ENCODE measurements at places on chromosomes 2 and 18.

GRCh38 chr18:47898696-47899095 is 31.8 kb downstream of the SMAD2 start:
- DNase-seq, result no peak

DNA sequence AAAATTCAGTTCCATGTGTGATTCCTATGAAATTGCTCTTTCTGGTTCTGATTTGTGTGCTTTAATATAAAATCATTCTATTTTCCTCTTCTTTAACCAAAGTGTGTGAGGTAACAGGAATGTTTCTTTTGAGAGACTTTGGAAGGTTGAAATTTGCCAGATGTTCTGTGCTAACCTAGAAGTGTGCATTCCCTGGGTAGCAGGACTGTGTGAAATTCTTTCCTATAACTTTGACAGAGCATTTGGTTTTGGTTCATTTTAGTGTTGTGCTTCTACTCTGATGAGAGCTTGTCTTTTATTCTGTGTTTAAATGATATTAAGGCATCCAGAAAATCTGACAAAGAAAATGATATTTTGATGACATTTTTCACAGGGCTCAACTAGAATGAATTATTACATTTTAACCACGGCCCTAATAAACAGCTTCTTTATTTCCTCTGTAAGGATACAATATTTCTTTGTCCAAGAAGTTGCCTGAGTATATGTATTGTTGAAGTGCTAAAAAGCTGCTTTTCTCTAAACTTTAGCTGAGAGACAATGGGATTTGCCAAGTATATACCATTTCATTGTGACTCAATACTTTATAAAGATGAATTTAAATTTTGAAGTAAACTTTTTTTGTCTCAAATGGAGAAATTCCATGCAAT is 34.7 kb upstream of the DLX1 start:
- DNase-seq, result no peak

DNA sequence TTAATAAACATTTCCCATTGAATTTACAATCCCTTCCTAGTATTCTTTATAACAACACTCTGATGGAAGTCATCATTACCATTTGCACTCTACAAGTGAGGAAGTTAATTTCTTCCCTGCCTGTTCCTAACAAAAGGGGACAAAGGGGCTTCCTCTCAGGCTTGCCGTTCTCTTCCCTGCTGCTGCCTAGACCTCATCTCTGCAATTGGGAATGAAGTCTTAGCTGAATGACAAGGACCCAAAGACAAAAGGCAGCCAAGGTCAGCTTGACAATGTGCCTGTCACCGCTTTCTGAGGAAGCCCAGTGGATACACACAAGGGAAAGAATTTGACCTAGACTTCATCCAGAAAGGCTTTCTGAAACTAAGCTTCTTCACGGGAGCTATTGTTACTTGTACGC is 416.4 kb downstream of the CMPK2 start:
- no peak for DNase-seq

GRCh38 chr2:144331674-144332355 is 188.1 kb downstream of the ZEB2 start:
- DNase-seq, result no peak

- DNase-seq, result no peak
These were observed 82.6 kb downstream of the EN1 start for GRCh38 chr2:118764855-118765254.

DNA sequence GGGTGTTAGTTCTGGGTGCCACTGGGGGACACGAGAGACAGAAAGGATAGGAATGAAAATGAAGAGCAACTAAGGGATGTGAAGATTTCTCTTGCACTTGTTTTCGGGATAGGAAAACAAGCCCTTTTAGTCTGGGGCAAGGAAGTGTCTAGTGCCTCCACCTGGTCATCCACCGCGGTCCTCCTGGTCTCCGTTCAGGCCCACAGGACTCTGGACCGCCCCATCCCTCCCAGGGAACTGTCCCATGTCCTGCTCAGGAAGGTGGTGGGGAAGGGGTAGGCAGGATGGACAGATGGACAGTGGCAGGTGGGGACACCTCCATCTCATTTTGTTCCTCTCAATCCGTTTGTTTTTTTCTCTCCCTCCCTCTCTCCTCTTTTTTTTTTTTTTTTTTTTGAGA is 45.9 kb downstream of the AGAP1 start:
- DNase-seq, result no peak

- DNase-seq, result no peak
These were observed 338.3 kb upstream of the ZEB2 start for GRCh38 chr2:144858211-144858610.

- no peak for DNase-seq
These were observed 17.1 kb downstream of the RNF144A start for GRCh38 chr2:6934345-6934744.

GRCh38 chr2:46337208-46337994 is 40.2 kb downstream of the EPAS1 start:
- DNase-seq, result no peak

- DNase-seq, result no peak
These were observed 34.8 kb downstream of the USP34 start for GRCh38 chr2:61436092-61436491.

GRCh38 chr2:46937471-46937901 is 21.9 kb upstream of the MCFD2 start:
- no peak for DNase-seq

GRCh38 chr2:842151-842803 is 108.4 kb upstream of the SNTG2 start:
- DNase-seq, result no peak

- DNase-seq, result no peak
These were observed 691 bp downstream of the BIRC6 start for GRCh38 chr2:32357318-32358110.

Data from NCI-H1436 (cell line).